ENCODE measurements at places on chromosomes 3 and 15. TPM values are rescaled to one million over a fixed set of nuclear protein-coding genes. Genes with fewer than 3 reads are reported as not detected.

Gene UBAP1L
- polyA plus RNA-seq: 16.8 TPM

Gene ALDH1A3
- 2.5 TPM for polyA plus RNA-seq

Gene PROK2
- polyA plus RNA-seq: 0.33 TPM

DNA sequence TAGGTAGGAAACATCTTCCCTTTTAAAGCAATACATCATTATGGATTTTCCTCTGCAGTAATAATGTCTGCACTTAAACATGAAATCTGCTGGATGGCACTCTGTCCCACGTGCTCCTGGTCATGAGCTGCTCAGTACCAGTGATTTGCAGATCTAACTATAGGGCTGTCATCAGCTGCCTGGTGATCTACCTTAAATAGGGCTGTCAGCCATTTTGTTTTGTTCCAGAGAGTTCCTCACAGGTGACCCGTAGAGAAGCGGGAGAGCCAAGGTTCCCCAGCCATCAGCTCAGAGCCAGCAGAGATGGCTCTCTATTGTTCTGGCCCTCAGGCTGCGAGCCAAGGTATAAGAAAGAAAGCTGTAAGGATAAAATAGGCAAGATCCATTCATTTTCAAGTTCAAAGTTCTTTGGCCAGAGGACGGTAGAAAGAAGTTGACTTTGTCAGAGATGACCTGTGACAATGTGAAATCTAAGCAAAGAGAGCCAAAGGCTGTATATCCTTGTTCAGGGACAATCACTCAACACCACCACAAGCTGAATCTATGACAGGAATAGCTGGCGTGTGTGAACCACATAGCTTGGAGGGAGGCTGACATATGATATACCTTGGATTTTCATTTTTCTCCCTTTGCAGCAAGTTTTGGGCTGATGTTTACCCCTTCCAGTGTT, 156.5 kb downstream of the RYR3 start:
- no peaks in the 10 kb centered on the region for H3K36me3 ChIP-seq
- no peak for DNase-seq
- H3K27me3 ChIP-seq: no peaks in the 10 kb centered on the region

- H3K4me1 ChIP-seq: peaks cover 29% of the 10 kb centered on the region
- no peaks in the 10 kb centered on the region for H3K36me3 ChIP-seq
- DNase-seq: no peak
- no peak overlapping the region for H3K4me3 ChIP-seq
Observed at GRCh38 chr3:42079701-42080452, 11.3 kb upstream of the TRAK1 start.

DNA sequence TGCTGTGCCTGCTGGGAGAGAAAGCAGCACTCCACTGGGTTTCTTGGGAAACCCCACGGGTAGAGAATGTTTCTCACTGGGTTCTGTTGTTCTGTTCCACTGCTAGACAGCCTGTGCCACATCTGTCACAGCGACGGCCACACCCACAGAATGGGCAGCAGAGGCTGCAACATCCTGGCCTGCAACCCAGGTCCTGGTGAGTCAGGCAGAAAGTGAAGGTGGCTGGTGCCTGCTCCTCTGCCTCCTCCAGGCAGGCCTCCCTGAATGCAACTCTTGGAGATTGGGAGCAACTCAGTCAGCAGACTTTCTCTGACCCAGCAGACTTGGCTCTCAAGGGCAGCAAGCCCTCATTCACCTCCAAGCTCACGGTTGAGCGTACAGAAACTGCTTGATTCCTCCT, 13.0 kb downstream of the C3orf18 start:
- DNase-seq: no peak
- no peak overlapping the region for H3K4me3 ChIP-seq
- no peak overlapping the region for H3K27ac ChIP-seq

DNA sequence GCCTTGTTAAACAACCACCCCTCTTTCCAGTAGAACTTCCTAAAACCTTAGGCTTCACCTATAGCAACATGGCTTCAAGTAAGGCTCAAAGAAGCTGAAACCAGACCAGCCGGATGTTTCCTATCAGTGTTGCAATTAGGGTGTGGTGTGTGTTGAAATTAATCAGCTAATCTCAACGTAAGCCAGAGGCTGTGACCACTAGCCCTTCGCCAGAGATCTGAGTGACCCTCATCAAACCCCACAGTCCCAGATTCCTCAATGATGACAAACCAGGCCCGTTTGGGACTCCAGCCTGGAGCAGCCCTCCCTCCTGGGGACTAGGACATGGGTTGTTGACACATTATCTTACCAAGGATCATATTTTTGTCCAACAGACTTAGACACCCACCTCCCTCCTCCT, 27.3 kb downstream of the CYP11A1 start:
- H3K4me3 ChIP-seq: no peak overlapping the region
- DNase-seq: no peak
- H3K27ac ChIP-seq: no peak overlapping the region
- H3K4me1 ChIP-seq: no peaks in the 10 kb centered on the region

DNA sequence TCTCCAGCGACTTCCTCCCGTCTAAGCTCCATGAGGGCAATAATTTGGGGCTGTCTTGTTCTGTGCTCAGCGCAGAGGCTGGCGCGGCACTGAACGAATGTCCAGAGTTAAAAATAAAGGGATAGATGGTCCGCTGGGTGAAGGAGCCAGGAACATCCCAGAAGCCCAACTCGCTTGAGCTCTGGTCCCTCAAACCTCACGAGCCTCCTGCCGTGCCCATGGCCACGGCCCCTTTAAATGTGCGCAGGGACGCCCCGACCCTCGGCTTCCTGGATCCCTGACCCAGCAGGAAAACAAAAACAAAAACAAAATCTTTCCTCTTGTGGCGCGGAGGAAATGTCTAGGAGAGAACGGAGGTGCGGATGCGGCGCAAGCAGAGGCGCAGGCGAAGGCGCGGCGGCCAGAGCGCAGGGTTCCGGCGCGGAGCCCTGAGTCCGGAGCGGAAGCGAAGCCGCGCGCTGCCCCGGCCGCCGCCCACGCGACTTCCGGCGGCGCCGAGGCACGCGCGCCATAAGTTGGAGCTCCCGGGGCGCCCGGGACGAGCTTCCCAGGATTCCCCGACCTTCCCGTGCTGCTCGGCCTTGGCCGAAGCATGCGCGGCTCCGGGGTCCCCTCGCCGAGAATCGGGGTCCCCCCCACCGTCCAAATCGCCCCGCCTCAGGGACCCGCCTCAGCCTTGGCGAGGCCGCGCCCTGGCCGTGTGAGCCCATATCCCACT, 52.9 kb upstream of the WNT7A start:
- H3K27ac ChIP-seq: no peak overlapping the region
- H3K4me3 ChIP-seq: peak overlapping the region; percentile 50
- H3K27me3 ChIP-seq: no peaks in the 10 kb centered on the region
- DNase-seq: peak; percentile 7
- peaks cover 16% of the 10 kb centered on the region for H3K4me1 ChIP-seq
- peaks cover 15% of the 10 kb centered on the region for H3K36me3 ChIP-seq

DNA sequence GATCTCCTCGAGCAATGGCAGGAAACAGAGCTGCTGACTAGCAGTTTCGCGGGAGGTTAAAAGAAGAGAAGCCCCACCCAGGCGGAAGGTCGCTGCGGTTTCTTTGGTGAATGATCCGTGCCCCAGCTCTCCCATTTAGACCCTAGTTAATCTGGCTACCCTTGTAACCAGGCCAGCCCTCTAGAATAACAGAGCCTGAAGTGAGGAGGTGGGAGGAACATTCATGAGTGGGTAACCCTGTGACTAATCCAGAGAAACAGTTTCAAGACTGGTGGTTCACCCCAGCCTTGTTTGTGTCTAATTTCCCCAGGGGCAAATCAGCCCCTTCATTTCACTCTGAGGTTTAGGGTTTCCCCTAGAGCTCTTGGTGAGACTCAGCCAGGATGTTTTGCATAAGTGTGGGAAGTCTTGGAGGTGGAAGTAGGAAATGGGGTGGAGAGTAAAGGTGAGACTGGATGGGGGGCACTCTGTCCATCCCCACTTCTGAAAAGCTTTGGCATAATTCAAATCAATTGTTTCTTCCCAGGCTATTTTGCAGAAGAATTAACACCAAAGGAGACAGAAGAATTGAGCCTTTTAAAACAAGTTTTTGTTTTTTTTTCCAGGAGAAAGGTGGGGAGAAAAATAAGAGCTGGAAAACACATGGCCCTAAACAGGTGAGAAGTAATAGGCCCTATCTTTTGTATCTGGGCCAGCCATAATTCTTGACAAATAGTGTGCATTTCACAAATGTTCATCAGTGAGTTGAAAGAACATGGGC, 303.1 kb downstream of the RPLP1 start:
- DNase-seq: no peak
- H3K4me1 ChIP-seq: no peaks in the 10 kb centered on the region
- no peaks in the 10 kb centered on the region for H3K36me3 ChIP-seq
- no peak overlapping the region for H3K4me3 ChIP-seq
- H3K27ac ChIP-seq: no peak overlapping the region

DNA sequence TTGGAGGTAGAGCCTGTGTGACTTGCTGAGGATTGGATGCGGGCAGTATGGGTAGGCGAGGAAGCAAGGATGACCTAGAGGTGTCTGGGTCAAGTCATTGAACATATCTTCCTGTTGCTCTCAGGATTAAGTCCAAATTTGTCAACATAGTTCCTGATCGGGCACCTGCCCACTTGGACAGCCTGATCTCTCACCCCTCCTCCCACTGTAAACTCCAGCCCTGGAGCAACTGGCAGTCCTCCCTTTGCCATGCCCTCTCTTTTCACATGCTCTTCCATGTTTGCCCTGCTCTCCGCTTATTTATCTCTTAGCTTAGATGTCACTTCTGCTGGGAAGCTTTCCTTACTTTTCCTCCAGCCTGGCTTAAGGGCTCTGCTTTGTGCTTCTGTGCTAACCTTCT, 47.6 kb upstream of the PPP4R2 start:
- no peaks in the 10 kb centered on the region for H3K27me3 ChIP-seq
- no peak for DNase-seq
- H3K36me3 ChIP-seq: no peaks in the 10 kb centered on the region
- no peak overlapping the region for H3K27ac ChIP-seq
